Activated CD8-positive, alpha-beta memory T cell treated with anti-CD3 and anti-CD28 coated beads for 4 hours (primary cell): ENCODE measurements at places on chromosomes 4 and X.
A peak's percentile ranks its signal among the peaks of the same experiment; 100 is the strongest.

GRCh38 chrX:39310891-39311290 is 509.6 kb downstream of the MID1IP1 start:
- DNase-seq = no peak

- no peak for DNase-seq
These were observed 37.7 kb upstream of the VMA21 start for GRCh38 chrX:151359341-151359740.

DNA sequence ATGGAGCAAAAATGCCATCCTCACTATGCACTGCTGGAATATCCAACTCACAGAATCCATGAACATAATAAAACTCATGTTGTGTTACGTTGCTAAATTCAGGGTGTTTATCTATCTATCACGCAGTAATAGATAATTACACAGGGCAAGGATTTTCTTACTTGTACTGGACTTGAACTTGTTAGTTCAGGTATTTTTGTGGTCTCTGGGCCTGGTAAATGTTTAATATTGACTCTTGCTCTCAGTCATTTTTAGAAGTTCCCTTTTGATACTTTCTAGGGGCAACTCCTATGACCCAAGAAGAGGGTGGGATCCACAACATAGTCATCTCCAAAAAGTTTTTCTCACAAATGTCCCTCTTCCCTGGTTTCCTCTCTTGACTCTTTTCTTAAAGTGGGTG is 522.4 kb upstream of the IGFBP7 start:
- DNase-seq = no peak

- no peak for DNase-seq
These were observed 103.1 kb upstream of the PPP2R3B start for GRCh38 chrX:489820-490219.

- no peak for DNase-seq
These were observed 52.2 kb downstream of the PRDM5 start for GRCh38 chr4:120870279-120870673.

DNA sequence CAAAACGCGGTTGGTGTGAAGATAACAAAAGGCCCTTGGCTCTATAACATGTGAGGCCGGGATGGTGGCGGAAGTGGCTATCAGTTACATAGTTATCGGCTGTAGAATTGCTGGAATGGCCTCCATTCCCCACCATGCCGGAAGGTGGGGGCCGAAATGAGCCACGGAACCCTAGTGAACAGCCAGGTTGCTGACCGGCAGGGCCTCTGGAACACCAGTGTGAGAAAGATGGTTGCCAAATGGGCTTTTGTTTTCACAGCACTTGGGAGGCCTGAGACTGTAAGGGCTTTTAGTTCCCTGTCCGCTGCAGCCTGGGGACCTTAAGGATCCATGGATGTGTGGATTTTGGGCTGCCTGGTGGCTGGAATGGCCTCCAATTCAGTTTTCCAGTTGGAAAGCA is 23.3 kb upstream of the ARX start:
- no peak for DNase-seq

- no peak for DNase-seq
These were observed 1.0 kb upstream of the IL13RA1 start for GRCh38 chrX:118726396-118726795.

- DNase-seq = no peak
These were observed 34.0 kb upstream of the ARSH start for GRCh38 chrX:2972391-2972790.

GRCh38 chr4:113740857-113741379 is 20.6 kb downstream of the CAMK2D start:
- no peak for DNase-seq

GRCh38 chr4:65023081-65023480 is 613.8 kb upstream of the TECRL start:
- no peak for DNase-seq

DNA sequence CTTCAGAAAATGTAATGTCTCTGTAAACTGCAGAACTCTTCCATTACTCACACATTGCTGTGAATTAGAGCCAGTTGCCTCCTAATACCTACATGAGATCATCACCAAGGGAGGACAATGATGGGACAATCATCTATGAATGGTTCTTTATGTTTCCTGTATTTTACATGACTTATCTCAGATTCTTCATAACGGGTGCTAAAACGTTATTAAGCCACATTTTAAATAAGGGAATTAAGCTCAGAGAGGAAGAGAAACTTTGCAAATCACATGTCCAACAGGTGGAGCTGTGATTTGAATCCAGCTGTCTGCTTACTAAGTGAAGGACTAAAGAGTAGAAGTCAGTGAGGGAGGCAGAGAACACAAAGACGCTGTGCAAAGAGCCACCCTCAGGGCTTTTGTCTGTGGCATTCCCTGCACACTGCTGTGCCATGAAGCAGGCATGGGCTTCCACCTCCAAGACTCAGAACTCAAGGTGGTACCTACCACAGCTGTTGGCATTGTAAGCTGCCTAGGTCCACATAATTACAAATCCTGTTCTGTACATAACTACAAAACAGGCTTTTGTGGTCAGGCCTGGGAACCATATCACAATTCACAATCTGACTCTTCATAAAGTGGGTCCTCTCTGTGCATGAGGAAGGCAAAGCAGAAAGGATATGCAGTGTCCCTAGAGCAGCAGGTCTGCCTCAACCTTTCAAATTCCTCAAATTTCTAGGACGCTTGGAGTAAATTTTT is 12.8 kb downstream of the TBC1D9 start:
- DNase-seq = no peak

- DNase-seq = peak; percentile 9
These were observed 552 bp downstream of the NKRF start for GRCh38 chrX:119605464-119606279.

DNA sequence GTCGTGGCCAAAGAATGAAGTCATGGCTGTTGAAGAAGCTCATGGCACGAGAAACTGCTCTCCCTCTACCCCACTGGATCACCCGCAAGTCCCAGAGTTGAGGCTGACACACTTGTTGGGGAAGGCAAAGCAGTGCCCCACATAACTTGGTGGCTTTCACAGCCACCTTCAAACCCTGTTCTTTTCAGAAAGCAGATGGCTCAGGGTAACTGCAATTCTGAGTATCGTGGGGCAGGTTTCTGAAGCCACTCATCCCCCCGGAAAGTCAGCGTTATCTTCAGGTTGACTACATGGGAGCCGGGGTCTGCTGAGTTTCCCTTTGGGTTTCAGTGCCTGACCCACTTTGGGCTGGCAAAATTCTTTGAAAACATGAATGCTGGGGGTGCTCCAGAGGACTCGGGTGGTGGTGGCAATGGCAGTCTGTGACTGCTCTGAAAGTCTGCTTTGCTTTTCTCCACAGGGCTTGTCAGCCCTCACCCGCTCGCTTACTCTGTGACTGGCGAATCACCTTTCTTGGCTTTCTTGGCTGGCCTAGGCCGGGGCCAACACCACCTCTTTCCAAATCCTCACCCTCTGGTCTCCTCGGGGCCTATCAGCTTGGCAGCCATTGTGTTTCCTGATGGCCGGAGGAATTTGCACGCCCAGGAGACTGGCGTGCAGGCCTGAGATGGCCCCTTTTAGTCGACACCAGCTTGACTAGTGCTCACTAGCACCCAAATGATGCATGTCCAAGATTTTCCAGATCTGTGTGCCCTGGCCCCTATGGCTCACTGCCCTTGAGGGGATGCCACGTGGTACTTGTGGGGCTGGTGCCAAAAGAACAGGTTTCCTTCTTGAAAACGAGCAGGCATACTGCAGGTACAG is 7.3 kb downstream of the PPP1R3F start:
- no peak for DNase-seq

DNA sequence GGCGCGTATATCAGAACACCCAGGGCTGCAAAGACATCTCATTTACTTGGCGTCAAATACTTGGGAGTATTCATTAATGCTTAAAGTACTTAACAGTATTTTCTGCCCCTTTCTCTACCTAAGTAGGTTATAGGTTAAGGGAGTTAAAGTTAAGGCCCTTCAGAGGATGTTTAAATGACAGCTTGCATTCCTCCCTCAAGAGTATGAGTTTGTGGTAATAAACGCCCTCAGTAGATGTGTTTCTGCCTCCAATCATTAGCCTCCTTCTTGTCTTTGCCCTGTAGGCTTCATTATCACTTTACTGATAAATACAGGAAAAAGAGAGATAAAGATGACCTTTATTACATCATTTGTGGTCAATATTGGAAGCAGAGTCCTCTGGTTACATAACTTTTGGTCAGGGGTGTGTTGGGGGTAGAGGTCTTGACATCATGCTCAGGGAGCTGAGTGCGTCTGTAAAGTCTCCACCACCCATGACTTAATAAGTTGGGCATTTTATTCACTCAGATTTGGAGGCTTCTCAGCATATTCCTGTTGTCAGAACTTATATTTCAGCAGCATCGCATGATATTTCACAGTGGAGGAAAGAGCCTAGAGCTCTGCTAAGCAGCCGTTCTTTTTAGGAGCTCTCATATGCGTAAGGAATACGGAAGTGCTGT is 145.9 kb downstream of the CPE start:
- DNase-seq = no peak

DNA sequence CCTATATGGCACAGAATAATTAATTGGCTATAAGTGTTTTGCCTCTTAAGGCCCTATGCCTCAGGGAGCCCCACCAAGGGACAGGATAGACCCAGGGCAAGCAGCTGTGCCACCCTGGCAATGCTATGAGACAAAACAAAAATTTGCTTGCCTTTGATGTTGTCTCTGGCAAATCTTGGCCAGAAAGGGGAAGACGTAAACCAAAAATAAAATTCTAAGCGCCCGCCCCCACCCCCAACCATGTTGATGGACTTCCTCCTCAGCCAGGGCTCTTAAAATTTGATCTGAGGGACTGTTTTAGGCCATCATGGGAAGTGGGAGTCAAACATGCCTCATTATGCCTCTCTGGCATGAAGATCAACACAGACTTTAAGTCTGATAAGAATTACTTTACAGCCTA is 130.5 kb upstream of the APOOL start:
- DNase-seq = no peak

DNA sequence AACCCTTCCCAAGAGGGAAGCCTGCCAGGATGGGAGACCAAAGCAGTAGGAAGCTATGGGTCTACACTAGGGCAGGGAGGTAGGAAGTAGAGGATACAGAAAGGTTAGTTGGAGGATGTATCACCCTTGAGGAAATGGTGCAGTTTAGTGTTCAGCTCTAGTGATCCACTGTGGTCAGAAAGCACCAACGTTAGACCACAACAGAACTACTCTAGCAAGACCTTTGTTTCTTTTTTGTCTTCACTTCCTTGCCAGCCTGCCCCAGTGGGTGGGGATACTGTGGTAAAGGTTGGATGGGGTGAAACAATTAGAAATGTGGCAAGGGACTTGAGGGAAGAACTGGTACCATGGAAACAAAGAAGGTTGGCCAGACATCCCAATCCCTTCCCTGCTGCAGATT is 83.3 kb downstream of the DDIT4L start:
- DNase-seq = no peak

- DNase-seq = no peak
These were observed 27.1 kb upstream of the XK start for GRCh38 chrX:37658343-37659030.

DNA sequence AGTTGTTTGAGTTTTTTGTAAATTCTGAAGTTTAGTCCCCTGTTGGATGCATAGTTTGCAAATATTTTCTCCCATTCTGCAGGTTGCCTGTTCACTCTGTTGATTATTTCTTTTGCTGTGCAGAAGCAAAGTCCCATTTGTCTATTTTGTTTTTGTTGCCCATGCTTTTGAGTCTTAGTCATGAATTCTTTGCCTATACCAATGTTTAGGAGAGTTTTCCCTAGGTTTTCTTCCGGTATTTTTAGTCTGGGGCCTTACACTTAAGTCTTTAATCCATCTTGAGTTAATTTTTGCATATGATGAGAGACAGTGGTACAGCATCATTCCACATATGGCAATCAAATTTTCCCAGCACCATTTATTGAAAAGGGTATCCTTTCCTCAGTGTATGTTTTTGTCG is 405.8 kb upstream of the RPS6KA3 start:
- no peak for DNase-seq

- no peak for DNase-seq
These were observed 1058.3 kb upstream of the SLIT2 start for GRCh38 chr4:19193274-19193981.

DNA sequence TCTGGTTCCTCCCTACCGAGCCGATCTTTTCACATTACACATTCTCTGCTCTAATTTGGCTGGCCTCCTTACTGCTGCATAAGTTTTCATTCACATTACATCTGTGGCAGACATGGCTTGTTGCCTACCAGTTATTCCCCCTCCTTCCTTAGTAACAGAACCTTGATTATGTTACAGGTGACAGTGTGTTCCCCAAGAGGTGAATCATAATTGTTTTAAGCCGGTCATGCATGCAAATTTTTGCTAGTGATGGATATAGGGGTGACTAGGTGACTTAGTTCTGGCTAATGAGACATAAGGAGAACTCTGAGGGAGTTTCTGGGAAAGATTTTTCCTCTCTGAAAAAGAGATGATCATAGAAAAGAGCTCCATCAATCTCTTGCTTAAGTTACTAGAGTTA is 8.4 kb upstream of the LAMP2 start:
- no peak for DNase-seq

DNA sequence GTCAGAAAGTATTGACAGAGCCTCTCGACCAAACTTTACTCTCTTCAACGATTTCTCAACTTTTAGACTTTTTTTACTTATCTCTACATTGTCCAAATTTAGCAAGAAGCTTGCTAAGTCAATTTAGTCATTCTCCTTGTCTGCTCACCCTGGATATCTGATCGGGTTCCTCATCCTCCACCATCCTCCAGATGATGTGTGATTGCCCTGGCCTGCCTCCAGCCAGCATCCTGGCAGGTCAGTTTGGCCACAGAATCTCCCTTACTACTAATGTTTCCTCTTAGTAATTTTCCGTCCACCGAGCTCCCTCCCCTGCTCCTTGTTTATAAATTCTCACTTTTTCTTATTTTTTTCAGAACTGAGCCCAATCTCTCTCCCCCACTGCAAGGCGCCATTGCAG is 167.9 kb upstream of the ZFP42 start:
- DNase-seq = no peak

- no peak for DNase-seq
These were observed 50.0 kb downstream of the CCNI start for GRCh38 chr4:77025643-77026321.

DNA sequence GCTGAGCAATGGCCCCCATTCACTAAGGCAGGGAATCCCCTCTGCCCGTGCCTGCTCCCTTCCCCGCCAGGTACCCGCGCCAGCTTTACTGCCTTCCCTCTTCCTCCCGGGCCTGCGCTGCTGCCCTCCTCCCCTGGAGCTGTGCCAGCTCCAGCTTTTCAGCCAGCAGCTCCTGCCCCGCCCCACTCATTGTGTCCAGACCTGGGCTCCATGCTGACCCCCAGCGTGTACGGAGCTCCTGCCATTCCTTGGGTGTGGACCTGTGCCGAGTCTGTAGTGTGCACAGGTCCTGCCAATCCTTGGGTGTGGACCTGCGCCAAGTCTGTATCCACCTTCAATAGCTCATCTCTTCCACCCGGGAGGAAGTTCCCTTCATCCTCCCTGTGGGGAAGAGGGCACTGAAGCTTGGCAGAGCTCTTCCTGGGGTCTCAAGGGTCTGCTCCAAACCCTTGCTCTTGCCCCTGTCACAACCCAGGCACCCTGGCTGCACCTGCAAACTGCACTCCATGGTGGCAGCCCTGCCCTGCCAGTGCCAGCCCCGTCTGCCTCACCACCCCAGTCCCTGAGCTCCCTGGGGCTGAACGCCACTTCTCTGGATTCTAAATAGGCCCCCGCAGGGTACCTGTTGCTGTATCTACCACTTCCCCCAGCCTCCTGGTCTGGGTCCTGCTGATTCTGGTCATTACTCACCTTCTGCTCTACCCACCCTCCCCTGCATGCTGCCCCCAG is 63.9 kb downstream of the TRMT44 start:
- no peak for DNase-seq
